ENCODE measurements at places on chromosomes 6 and 20. TPM values are rescaled to one million over a fixed set of nuclear protein-coding genes. Genes with fewer than 3 reads are reported as not detected.

RBPJL gene
- 306 TPM for total RNA-seq

PLCB4 gene
- 3.4 TPM for total RNA-seq

DNA sequence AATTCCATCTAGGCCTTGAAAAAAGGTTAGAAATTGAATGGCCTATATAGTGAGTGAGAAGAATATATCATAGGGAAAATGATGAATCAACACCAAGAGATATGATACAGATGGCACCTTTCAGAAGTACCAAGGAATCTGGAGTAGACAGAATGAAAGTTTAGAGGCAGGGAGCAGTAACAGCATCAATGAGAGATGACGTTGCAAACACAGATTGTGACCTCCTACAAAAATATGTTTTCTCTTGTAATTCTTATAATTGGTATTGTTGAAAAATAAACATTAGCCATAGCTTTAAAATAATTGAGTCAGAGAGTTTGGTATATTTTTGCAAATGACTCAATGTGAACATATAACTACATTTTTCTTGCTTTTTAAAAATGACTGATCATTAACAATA is 1223.1 kb upstream of the GJE1 start:
- no peak for DNase-seq

- DNase-seq = no peak
Measured at GRCh38 chr20:49501917-49502316, 19.4 kb upstream of the KCNB1 start.

BLOC1S5 gene
- 2.6 TPM for total RNA-seq

GRCh38 chr6:136866872-136867416 is 44.6 kb downstream of the PEX7 start:
- no peak for DNase-seq

DNA sequence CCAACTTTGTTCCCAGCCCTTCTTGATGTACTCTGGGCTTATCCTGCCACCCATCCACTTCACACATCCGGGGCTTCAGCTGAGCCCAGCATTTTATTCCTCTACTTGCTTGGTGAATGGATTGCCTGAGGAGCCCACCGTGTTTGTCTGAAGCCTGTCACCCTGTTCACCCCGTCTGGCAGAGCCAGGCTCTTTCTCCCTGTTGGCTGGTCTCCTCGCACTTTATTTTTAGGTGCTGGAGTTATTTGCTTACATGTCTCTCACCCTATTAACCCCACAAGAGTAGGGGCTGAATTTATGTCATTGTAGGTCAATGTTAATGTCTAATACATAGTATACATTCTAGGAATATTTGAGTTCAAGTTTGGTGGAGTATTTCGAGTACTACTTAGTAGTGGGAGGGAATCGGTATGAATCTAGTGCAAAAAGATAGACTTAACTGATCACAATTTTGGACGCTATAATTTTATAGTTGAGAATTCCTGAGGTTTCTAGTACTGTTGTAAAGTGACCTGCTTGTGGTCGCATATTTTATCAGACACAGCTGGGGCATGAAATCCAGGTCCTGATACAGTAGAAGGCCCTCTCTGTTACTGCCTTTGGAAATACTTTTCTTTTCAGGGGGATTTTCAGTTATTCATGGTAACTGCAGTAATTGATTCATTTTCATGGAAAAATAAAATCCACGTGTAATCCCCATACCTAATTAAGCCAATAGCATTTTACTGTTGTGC is 10.8 kb downstream of the JARID2 start:
- DNase-seq = no peak

GRCh38 chr6:111894272-111894671 is 21.0 kb upstream of the FYN start:
- DNase-seq = no peak

RIPPLY2 gene
- not detected for total RNA-seq

- DNase-seq = no peak
Measured at GRCh38 chr20:53606364-53606985, 12.8 kb upstream of the ZNF217 start.

- DNase-seq = no peak
Measured at GRCh38 chr6:167303675-167304625, 12.8 kb downstream of the UNC93A start.

DNA sequence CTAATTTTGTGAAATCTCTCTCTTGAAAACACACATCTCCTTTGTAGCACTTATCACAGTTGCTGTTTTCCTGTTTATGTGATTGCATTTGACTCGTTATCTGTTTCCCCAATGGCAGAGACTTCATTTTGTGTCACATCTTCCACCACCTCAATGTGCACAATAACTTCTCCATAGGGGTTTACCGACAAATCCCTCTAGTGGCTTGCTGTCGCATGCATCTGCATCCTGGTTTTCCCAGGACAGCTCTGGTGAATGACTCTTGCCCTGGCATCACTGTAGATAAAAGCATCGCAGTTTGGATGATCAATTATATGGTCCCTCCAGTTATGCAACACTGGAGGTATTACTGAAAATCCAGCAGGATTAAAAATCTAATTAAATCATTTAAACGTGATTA is 206.5 kb upstream of the BTBD3 start:
- no peak for DNase-seq

DNA sequence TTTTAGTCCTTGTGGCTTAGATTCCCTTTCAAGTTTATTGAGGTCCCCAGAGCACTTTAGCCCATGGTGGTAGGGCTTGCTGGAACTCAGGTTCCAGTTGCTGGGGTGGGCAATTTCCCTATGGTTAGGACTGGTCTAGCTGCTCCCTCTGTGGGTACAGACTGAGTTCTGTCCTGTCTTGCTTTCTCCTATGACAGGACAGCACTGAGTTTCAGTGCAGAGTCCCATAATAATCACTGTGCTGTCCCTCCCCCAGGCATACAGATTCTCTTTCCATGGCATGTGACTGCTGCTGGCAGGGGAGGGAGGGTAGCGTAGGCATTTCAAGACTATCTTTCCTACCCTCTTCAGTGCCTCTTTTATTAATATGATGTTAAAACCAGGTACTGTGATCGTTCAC is 17.1 kb upstream of the ERVFRD-1 start:
- no peak for DNase-seq

DNA sequence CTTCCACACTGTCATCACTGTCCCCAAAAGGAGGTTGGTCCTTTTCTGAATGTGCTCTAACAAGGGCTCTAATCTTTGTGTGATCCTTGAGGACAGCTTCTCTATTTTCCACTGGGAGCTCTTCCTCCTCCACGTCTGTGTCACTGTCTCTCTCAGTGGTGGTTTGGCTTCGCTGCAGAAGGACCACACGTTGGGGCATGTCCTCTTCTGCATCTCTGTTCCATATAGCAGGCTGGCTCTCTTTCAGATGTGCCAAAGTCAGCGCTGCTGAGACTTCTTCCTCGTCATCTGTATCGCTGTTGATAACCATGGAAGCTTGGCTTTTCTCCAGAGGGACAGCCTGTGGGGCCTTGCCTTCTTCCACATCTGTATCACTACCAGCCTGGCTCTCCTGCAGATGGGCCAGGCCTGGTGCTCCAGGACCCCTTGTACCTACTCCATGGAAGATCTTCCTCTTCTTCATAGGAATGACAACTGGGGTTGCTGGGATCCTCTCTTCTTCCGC is 4.6 kb downstream of the MDC1 start:
- DNase-seq = no peak

DNA sequence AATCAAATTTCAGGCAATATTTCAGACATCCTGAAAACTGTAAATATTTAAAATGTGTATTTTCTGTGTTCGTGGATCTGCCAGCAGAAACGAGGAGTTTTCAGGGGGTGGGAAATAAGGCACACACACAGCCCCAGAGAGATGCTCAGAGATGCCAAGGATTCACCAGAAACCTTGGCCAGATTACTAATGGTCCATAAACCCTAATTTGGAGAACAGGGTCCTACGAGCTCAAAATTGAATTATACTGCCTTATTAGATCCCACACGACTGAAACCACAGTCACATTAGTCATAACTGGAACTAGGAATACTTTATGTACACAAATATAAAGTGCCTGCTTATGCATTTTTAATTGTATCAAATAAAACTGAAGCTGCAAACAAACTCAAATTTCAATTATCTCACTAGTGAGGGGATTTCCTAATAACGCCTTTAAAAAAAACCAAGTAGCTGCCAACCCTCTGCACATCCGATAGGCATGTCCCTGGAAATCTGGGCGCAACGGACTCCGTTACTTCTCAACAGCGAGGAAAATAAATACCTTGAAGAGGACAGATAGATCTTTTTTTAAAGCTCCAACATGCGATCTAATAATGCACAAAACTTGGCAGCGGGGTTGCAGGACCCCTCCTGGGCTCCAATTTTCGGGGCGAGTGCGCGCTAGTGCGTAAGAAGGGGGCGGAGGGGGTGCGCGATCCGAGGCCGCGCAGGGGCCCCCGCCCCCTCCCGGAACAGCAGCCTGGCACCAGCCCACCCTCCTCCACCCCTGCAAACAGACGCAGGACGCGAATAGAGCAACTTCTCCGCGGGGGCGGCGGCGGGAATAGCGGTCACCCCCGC is 897 bp downstream of the CHD6 start:
- DNase-seq = peak; percentile 27

DNA sequence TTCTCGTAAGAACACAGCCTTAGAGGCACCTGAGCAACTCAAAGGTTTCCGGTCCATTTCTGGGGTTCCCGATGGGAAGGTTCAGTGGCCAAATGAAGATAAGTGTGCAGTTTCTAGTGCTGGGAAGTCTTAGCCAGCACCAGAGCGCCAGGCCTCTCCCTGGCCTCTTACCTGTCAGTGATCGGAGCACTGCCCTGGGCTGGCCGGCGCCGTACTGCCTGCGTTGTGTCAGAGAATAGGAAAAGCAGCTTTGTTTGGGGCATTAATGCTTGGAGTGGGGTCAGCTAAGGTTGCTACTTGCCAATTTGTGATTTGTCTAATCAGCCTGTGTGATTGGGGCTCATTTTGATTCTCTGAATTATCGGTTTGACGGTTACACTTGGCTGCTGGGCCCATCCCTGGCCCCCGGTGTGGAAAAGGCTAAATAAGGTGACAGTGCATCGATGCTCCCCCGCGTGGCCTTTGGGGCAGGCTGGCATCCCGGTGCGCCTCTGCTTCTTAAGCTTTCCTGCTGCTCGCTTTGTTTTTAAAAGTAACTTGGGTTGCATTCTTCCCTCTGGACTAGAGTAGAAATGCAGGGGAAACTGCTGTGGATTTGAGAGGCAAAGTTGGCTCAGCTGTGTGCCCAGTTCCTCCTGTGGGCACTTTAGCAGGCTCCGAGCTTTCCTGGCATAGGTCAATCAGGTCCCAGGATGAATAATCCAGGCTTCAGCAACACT is 51.8 kb downstream of the TCP11 start:
- DNase-seq = no peak

GRCh38 chr6:135071541-135071940 is 16.9 kb upstream of the HBS1L start:
- DNase-seq = no peak

DNA sequence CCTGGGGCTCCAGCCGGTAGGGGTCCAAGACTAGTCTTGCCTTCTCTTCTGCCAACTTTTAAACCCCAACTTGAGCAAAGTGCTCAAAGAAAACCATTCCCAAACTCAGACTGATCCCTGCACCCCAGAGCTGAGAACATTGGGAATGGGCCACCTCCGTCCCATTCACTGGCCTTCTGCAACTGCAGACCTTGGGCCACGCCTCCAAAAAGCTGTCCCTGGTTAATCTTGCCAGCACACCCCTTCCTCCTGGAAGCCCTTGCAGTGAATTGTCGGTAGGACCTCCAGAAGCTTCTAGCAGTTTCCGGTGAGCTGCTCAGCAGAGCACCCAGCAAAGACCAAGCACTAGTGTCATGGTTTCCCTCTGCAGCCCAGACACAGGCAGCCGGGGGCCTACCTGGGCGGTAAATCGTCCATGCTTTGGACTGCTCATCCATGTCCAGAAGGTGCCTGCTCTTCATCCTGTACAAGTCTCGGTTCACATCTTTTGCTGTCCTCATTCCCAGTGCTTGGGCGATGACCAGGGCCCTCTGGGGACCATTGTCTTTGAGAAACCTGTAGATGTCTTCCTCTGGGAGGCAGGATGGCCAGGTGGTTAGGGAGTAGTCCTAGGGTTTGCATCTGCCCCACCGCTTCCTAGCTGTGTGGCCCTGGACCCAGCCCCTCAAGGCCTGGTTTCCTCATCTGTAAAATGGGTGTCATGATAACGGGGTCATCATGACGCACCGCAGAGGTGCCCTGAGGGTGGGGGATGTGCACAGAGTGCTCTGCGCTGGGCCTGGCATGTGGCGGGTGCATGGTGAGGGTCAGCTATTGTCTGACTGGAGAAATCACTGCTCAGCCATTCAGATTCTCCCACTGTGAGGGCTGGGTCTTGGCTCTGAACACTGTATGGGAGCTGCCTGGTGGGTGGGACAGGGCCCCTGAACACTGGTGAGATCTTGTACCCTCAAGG is 5.5 kb downstream of the ZBP1 start:
- no peak for DNase-seq

RCAN2 gene
- 6.5 TPM for total RNA-seq

DNA sequence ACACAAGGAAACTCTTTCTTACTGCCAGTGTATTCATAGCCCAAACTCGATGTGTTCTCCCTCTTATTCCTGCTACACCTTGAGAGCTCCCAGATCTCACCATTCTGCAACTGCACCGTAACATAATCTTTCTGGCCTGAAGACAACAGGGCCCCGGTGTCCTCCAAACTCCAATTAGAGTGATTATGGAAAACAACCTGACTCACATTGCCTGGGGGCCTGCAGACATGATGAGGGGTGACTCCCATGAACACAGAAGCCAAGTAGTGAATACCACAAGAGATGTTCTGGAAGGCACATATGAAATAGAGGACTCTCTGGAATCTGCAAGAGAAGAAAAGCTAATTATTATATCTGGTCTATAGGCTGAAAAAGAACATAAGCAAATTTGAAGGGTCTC is 19.7 kb downstream of the SLC22A16 start:
- DNase-seq = no peak

DNA sequence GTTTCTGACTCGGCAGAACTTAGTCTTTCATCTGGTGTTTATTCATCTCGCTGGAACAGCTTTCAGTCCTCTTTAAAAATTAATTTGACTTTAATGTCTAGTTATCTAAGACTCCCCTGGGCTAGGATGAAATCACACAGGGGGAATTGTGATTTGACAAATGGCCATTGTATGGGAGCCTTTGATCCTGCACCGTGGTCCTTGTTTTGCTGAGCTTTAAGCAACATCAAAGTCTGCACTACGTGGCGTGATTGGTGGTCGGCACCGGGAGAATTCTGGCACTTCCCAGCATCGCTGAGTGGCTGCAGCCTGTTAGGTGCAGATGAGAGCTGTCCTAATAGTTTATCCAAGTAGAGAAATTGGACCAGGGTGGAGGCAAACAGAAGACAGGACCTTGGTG is 146.9 kb downstream of the TBC1D7 start:
- no peak for DNase-seq

DNA sequence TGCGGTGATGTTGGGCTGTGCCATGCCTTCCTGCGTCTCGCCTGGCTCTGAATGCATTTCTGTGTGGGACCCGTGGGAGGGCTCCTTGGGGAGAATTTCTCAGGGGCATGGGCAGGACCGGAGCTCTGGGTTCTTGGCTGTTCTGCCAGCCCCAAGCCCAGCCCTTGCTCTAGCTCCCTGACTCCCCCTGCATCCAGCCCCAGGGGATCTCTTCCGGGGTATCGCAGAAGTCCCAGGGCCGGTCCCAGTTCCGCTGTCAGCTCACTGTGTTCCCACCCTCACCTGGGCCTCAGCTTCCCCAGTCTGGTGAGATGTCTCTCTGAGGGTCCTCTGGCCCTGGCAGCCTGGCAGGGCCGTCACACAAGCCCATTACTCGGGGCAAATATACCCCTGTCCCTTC is 20.5 kb downstream of the SPDEF start:
- no peak for DNase-seq
